CMK (cell line): ENCODE measurements at places on chromosomes 7 and 10.

DNA sequence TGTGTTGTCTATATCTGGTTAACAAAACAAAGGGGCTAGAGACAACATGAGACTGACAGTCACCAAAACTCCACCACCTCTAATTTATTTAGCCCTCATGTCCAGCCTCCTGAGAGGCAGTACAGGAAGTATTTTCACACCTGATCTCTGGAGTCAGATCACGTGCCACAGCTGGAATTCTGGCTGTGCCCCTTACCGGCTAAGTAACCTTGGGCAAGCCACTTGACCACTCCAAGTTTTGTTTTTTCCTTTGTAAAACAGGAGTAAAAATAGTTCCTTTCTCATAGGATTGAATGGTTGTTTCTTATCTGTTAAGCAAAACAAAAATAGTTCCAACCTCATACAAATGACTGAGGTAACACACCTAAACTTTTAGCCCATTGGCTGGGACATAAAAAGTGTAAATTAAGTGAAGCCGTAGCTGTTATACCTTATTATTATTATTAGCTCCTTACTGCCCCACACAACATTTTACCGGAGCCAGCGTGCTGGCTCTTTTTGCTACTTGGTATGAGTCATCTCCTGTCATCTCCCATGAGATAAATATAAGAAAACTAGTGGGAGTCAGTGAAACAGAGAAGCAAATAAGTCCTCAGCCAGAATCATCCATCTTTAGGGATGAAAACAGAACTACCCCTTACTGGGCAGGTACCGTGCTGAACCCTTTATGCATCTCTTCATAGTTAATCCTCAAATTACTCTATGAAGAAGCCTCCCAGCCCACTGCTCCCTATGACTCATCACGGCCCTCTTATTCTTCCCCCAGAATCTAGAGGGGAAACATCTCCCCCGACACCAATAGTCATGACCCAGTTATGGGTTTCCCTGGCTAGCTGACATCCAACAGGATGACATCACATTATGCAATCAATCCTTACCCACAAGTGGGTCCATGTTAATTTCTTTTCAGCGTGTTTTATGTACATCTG lies 44.9 kb downstream of the PPP1R3C start:
- no peak for DNase-seq

GRCh38 chr10:132565516-132566209 lies 28.1 kb downstream of the INPP5A start:
- no peak for DNase-seq

- DNase-seq: no peak
Observed at GRCh38 chr7:132739271-132739955, 163.1 kb upstream of the PLXNA4 start.

GRCh38 chr10:48333856-48334255 lies 27.4 kb downstream of the MAPK8 start:
- DNase-seq: no peak

- DNase-seq: no peak
Observed at GRCh38 chr7:104653825-104654401, 325.5 kb downstream of the LHFPL3 start.

DNA sequence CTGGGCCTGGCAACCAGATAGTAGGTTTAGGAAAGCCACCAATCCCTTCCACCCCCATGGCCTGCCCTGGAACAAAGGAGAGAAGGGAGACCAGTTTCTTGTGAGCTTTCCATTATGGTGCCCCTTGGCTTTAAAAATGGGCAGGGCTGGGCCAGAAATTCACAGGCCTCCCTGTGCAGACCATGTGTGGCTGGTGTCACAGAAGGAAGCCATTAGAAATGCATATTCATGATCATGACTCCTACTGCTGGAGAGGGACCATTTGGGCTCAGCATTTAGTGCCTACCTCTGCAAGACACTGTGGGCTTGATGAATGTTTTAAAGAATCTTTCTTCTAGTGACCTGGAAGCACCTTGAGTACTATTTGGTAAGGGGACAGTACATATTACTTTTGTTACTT lies 108.3 kb downstream of the HECW1 start:
- DNase-seq: no peak

DNA sequence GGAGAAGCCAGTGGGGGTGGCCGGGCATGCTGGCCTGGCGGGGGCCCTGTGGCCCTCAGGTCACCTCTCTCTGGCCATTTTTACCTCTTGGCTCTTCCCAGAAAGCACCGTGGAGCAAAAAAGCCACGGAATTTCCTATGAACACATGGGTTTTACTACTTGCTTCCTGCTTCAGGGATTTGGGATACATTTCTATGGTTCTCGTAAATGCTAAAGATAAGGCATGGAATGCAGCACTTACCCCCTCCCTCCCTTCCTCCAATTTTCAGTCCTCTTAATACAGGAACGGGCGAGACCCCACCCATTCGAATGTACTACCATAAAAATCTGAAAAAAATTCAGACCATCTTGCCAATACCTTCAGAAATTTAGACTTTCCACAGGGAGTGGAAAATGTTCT lies 279.7 kb downstream of the ARHGAP12 start:
- no peak for DNase-seq

DNA sequence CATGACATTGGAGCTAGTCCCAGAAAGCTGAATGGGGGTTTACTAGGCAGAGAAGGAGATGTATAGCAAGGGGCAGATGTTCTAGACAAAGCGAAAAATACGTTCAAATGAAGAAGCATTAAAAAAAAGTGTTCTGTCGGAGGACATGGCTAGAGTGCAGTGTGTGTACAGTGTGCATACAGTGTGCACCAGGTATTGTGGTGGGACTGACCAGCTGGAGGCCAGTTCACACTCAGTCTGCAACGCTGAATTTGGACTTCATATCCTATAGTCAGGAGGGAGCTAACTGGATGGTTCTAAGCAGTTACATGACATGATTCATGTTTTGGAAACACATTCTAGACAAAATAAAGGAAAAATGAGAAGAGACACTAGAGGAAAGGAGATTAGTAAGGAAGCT lies 8.8 kb downstream of the BBIP1 start:
- DNase-seq: no peak

DNA sequence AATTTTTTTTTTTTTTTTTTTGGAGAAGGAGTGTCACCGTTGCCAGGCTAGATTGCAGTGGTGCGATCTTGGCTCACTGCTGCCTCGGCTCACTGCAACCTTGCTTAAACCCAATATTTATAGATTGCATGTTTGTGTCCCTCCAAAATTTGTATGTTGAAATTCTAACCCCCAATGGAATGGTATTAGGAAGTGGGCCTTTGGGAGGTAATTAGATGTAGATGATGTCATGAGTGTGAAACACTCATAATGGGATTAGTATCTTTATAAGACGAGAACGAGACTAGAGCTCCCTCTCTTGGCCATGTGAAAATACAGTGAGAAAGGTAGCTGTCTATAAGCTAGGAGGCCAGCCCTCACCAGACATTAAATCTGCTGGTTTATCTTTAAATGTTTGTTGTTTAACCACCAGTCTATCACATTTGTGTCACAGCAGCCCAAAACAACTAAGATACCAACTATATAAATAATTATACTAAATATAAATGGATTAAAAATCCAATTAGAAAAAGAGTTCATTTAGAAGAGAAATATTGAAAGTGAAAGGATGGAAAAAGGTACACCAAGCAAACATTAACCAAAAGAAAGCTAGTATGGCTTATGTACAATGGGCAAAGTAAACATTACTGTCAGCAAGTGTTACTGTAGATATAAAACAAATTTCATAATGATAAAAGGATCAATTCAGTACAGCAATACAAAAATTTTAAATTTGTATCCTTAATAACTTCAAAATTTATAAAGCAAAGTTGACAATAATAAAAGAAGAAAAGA lies 9.3 kb downstream of the TCAF1 start:
- DNase-seq: no peak

DNA sequence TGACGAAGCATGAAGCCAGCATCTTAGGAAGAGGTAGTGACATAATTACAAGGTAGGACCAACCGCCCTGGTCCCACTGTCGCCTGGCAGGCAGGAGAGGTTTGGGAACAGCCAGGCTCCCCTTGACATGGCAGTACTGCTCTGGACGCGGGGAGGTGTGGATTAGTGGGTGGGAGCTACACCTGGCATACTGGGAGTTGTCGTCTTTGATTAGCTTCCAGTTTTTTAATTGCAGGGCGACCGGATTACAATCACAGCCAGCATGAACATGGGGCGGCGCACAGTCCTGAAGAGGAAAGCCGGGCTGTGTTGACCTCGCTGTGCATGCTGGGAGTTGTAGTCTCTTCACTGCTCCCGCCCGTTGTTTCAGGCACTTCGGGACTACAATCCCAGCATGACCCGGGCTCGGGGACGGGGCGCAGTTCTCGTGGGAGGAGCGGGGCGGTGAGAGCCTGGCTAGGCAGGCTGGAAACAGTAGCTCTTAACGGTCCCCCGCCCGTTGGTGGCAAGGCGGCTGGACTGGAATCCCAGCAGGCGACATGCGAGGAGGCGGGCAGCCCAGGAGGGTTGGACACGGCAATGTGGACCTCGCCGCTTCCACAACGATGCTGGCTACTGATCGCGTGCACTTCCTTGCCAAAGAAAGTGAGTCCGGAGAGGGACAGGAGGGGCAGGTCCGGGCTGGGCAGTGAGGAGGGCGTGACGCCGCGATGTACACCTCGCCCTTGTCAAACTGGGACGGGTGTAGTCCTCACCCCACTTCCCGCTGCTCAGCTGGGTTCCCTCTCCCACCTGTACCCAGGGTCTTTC lies 98.0 kb upstream of the ZNF722 start:
- no peak for DNase-seq

DNA sequence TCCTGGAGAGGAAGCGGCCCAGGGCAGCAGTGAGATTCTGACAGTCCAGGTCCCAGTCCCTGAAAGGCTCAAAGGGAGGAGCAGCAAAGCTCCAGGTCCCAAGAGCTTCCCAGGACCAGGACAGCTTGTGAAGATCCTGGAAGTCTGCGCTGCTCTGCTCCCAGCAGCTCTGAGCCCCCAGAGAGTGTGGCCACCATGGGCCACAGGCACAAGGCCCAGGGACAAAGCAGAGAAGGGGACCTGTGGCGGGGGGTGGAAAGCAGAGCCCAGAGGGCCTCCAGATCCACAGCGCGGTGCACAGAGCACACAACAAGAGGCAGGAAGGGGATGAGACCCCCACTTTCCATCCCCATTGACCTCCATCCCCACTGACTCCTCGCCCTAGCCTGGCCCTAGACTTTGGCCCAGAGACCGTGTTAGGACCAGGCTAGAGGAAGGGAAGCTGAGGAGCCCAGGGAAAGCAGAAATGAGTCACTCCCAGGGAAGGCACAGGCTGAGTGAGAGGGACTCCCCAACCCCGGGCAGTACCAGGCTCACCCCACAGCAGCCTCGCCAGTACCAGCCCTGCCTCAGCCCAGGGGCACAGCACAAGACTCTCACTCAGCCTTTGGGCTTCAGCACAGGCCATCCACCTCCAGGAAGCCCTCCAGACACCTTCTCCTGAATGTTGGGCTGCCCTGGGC lies 75.5 kb downstream of the GRID1 start:
- no peak for DNase-seq

DNA sequence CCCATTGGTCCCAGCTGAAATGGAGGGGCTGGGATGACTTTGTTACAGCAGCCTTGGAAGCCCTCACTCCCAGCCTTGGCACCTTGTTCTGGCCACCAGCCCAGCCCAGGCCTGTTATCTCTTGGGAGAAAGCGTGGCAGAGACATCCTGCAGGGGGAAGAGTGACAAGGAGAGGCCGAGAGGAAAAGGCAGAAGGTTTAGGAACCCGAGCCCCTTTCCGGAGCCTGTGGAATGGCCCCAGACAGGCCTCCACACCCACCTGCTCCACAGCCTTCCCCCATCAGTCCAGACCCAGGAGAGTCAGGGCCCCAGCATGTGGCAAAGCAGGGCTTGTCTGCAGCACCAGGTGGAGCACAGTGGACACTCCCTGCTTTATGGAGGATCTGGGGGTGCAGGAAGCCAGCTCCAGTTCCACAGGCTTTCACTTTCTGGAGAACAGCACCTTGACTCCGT lies 24.1 kb upstream of the TRIM8 start:
- DNase-seq: no peak

GRCh38 chr7:75977743-75978142 lies 16.7 kb downstream of the TMEM120A start:
- DNase-seq: no peak

- DNase-seq: no peak
Observed at GRCh38 chr10:120996456-120997034, 145.4 kb downstream of the WDR11 start.

GRCh38 chr10:11647676-11648075 lies 36.2 kb upstream of the USP6NL start:
- no peak for DNase-seq

DNA sequence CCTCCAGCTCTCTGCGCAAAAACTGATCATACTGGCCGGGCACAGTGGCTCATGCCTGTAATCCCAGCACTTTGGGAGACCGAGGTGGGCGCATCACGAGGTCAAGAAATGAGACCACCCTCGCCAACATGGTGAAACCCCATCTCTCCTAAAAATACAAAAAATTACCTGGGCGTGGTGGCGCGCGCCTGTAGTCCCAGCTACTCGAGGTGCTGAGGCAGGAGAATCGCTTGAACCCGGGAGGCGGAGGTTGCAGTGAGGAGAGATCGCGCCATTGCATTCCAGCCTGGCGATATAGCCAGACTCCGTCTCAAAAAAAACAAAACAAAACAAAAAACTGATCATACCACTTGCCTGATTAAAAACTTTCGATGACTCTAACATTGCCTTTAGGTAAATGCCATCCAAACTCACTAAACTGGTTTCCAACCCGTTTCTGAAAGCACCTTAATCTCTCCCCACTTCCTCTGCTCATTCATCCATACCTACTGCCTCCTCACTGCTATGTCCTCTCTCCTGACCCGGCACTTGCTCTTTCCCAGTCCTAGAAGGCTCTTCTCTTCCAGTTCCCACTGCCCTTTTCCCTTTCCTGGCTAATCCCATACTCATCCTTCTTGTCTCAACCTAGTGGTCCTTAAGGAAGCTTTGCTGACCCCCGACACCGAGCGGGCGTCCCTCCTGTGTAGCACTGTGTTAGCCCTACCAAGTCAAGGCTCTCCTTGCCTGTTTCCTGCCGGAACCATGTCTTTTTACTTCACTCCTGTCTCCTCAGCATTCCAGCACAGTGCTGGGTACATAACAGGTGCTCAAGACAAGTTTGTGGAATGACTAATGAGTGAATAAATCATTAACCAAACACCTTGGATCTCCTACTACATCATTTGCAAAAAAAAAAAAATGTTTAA lies 686 bp upstream of the MIOS start:
- DNase-seq: no peak

DNA sequence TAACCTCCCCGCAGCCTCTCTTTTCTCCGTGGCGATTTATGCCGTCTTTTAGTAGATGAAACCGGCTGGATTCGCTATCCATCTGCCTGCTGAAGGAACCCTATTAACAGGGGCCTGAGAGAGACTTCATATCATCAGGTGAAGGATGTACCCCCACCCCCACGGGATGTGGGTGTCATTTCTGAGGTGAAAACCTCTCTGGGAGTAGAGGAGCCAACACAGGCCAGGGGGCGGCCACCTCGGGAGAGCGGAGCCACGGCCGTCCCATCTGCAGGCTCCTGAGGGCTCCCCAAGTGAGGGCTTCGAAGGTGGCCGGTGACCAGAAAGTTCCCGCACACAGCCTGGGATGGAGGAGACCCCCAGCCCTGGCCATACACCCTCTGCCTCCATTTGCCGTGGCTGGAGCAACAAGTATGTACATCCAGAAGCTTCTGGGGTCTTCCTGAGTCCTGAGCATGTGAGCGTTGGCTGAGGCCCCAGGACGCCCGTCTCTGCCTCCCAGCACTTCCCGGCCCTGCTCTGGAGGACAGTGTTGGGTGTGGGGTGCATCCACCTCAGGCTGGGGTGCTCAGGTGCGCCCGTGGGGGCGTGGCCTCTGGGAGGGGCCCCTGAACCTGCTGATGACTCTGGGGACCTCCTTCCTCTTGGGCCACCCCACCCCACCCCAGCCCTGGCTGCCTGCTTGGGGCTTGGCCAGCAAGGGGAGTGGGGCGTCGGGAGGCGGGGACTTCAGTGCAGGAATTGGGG lies 84.7 kb downstream of the NKX6-2 start:
- DNase-seq: no peak
